ENCODE measurements at places on chromosomes 12 and 14.

- no peak for DNase-seq
These were observed 205.9 kb downstream of the PHLDA1 start for GRCh38 chr12:75825686-75826085.

DNA sequence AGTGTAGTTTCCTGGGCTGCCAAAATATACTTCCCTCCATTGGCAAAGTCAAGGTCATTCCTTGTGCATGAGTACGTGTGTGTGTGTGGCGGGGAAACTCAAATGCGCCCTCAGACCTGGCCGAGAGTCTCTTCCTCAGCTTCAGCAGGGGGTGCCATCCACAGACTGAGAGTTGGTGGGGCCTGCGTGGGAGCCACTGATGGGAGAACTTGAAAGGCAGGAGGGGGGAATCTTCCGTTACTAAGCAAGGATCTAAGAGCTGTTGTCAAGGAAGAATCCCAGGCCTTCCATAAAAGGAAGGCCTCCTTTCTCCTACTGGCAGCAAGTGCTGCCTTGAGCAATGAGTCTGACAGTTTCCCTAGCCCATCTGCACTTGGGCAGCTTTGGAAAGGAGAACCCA is 274.9 kb downstream of the EMP1 start:
- no peak for DNase-seq

- no peak for DNase-seq
These were observed 154.9 kb downstream of the MED13L start for GRCh38 chr12:116122628-116123027.

DNA sequence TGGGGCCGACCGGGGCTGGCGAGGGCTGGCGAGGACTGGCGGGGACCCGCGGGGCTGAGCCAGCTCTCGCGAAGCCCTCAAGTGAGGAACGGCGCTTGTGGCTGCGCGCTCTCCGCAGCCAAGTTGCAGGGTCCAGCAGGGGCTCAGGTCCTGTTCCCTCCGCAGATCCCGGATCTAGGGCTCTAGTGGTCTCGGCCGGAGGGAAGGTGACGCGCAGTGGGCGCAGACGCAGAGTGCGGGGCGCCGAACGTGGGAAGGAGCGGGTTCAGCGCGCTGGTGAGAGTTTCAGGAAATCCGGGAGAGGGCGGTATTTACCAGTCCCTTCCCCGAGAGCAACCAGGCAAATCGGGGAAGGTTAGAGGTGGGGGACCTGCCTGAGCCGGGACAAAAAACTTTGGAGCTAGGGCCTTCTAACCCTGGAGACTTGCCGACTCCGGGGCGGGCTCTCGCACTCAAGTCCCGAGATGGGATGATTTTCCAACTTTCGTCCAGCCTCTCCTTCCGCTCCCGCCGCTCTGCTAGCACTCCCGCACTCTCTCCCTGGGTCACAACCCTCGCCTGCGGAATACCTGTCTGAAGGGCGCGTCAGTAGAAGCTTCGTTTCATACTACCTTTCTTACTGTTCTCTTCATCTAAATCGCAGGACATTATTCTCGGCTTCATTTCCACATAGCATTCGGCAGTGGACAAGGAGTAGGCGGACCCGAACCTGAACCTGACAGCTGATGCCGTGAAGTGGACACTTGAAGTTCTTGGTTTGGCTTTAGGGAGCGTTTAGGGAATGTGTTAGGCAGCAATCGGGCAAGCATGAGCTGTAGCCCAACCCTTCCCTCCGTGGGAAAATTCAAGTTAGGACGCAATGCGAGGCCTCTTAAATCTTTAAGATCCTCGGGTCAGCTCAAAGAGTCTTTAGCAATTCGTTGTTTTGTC is 13.6 kb upstream of the PAX9 start:
- DNase-seq = no peak

- DNase-seq = peak; percentile 94
These were observed 438.1 kb downstream of the FUT8 start for GRCh38 chr14:65850429-65851135.

DNA sequence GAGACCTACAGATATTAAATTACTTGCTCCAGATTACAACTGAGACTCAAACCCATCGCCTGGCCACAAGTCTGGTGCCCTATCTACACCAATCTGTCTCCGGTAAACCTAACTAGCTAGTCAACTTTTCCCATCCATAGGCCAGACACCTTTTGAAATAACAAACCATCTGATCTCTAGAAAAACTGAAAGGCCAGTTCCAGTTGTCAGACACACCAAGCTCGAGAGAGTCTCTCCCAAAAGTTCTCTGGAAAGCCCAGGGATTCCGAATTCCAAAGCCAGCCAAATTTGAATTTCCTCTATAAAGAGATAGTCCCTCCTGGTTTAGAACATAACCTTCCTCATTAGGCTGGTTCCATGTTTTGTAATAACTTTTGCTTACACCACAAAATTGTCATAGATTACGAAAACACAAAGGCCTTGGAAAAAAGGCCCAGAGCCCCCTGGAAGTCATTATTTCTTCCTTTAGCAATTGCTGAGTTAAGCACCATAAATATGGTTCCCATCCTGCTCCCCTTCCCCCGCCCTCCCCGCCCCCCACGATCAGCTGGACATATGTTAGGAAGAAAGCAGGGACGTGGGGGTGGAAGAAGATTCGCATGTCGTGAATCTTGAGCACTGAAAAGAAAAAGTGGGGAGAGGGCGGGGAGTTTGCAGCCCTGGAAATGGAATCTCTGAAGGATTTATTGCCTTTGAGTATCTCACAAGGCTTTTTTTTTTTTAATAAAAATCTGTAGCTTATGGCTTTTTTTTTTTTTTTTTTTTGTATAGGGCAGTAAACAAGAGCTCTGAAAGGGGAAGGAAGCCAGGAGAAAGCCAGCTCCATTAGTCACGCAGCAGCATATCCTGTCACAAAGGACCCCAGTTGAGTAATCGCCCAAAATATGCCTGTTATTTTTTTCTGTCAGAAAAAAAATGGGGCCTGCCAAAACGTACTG is 110.4 kb downstream of the ZFP36L1 start:
- DNase-seq = peak; percentile 89

DNA sequence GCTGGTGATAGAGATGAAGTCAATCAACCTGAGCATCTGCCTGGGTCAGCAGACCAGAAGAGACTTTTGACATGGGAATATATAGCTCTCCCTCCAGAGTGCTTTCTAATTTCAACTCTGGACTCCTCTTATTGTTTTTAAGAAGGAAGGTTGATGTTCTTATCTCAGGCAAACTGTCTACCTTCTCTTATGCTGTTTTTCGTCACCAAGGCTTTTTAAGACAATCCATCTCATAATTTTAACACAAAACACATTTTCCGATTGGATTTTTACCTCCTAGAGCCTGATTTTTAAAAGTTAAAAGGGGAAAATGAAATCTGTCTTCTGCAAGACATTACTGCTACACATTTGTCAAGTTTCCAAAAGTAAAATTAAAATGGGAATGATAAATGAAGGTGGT is 368.7 kb upstream of the MIS18BP1 start:
- no peak for DNase-seq

GRCh38 chr12:91111366-91112325 is at the start of gene LUM:
Gene LUM (minus strand): TSS chr12:91111494. CDS start chr12:91108979, 2,515 bp downstream.
- no peak for DNase-seq

DNA sequence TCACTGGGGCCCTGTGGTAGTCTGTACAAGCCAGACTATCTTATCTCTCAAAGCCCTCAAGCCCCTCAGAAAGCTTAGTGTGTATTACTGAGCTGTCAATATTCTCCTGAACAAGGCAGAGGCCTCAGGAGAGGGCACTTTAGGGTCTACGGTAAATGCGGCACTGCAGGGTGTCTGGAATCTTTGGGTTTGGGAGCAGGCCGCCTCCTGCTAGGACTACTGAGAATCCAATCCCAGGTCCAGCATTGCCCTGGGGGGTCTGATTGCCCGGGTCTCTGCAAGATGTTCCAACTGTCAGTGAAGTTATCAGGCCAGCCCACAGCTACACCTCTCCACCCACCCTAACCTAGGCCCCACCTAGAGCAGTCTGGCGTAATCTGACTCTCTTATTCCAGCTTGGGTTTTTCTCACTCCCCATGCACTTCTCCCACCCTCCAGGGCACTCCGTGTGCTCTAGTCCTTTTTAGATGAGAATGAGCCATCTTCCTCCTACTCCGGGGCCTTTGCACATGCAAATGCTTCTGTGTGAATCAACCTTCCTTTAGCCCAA is 4.3 kb upstream of the ZFP36L1 start:
- DNase-seq = no peak

DNA sequence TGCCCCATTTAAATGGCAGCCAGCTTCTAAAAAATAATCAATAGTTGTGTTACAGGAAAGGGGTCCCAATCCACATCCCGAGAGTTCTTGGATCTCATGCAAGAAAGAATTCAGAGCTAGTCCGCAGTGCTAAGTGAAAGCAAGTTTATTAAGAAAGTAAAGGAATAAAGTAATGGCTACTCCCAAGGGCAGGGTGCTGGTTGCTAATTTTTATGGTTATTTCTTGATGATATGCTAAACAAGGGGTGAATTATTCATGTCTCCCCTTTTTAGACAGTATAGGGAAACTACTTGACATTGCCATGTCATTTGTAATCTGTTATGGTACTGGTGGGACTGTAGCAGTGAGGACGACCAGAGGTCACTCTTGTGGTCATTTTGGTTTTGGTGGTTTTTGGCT is 591.3 kb downstream of the LRFN5 start:
- DNase-seq = no peak

GRCh38 chr12:56034586-56035332 is 7.0 kb upstream of the RPS26 start:
- peak; percentile 31 for DNase-seq

DNA sequence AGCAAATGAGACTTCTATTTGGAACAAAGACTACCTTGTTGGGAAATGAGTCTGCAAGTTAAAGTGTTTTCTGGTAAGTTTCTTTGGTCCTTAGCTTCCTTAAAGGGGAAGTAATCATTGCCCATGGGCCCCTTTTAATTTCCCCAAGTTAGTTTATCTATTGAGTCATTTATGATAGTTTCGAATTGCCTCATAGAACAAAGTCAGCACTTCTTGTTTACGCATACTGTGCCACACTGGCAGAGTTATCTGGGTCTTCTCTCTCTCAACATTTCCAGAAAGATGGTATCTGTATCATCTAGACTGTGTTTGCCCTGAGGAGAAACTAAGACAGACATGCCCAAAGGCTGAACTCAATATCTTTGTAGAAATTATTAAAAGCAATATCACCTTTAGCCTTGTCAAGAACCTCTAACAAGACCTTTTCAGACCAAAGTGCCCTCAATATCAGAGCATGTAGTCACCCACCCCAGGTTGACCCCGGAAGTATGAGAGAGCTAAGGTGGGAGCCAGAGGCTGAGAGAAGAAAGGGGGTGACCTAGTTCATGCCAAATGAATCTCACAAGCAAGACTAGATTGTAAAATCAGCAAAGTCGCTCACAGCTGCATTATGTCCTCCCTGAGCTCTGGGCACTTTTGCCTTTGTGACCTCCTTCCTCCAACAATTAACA is 40.0 kb downstream of the GPR65 start:
- peak; percentile 12 for DNase-seq

DNA sequence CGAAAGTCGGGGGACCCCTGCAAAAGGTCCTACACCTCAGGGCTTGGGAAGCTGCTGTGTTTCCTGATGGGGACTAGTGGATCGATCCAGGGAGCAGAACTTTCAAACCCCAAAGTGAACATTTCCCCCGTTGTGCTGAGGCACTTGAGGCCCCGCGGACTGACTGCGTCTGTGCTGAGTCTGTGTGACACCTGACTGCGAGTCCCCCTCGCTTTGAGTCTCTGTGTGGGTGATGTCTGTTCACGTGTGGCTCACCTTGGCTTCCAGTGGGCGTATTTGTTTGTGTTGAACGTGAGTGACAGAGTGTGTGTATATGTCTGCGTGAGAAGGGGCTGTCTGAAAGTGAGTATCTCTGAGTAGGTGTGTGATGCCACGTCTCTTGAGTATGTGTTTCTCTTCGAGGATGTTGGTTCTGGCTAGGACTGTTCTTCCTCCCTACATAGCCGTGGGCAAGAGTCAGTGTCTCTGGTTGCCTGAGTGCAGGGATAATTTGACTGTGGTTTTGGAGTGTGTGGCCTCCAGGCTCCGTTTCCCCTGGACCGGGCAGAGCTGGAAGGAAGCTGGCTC is 1.3 kb downstream of the TEAD4 start:
- no peak for DNase-seq

- DNase-seq = no peak
These were observed 53.1 kb downstream of the PRIMA1 start for GRCh38 chr14:93735206-93735605.

GRCh38 chr14:23344481-23344880 is 8.2 kb downstream of the SLC22A17 start:
- no peak for DNase-seq

All from CD4-positive, alpha-beta T cell treated with Interleukin-4 for 4 hours (primary cell).